Epithelial cell of esophagus (primary cell): ENCODE measurements at places on chromosomes 6 and 20.

GRCh38 chr6:124123617-124124209, 320.0 kb downstream of the NKAIN2 start:
- no peak for DNase-seq

DNA sequence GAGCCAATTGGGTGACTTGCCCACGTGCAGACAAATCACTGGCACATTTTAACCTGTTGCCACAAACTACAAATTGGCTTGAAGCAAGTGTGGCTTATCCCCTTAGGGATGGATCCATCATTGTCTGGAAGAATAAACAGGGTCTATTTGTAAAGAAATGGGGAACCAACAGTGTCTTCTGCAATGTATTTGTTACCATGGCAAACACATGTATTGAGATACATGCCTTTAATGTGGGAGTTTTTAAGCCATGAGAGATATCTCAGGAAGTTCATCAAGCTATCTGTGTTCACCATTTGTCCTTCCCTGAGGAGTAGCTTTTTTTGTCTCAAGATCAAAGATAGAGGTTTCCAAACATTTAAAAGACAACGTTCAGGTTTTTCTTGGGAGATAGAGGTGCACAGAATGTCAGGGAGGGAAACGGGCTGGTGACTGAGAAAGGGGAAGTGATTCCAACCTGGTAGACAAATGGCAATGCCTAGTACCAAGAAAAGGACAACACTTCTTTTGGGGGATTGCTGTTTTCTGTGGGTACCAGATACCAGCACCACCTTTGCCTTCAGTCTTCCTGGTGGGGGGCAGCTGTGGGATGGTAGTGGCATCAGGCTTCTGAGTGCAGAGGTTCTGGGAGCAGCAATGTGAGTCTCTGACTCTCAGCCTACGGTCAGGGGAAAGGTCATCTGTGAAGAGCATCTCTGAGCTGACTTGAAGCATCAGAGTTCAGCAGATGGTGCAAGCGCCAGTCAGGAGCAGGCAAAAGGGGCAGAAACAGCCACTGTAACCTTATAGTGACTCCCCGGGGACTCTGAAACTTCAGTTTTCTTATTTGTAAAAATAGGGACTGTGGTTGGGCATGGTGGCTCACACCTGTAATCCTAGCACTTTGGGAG, 20.1 kb upstream of the BCAS1 start:
- no peak for DNase-seq

GRCh38 chr20:19205981-19206396, 6.5 kb upstream of the SLC24A3 start:
- DNase-seq, result peak; percentile 64

DNA sequence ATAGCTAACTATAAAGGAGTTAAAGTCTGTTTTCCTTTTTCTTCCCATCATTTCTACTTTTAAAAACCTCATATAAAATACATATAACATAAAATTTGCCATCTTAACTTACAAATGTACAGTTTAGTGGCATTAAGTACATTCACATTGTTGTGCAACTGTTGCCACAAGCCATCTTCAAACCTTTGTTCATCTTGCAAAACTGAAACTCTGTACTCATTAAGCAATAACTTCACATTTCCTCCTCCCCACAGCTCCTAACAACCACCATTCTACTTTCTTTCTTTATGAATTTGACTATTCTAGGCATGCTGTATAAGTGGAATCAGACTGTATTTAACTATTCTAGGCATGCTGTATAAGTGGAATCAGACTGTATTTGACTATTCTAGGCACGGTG, 4.5 kb downstream of the CCDC170 start:
- DNase-seq, result peak; percentile 65

DNA sequence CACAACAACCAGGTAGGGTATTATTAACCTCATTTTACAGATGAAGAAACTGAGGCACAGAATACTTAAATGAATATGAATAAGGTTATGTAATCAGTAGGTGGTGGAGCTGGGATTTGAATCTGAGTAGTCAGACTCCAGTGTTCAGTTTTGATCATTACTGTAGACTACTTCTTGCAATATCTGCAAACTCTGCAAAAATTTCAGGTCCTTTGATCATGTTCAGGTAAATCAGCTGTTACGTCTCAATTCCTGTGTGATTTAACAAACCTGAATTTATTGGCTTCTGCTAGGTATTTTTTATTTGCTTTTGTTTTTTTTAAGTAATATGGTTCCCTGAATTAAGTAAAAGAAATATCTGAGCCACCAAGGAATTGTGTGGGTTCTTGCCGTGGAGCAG, 70.7 kb upstream of the NOTCH4 start:
- no peak for DNase-seq

- DNase-seq, result no peak
These were observed 139.6 kb upstream of the NOX3 start for GRCh38 chr6:155595284-155595683.

- peak; percentile 86 for DNase-seq
These were observed 76.0 kb downstream of the ADTRP start for GRCh38 chr6:11702500-11703130.

- DNase-seq, result peak; percentile 52
These were observed 13.5 kb upstream of the RAB5IF start for GRCh38 chr20:36591854-36592641.

DNA sequence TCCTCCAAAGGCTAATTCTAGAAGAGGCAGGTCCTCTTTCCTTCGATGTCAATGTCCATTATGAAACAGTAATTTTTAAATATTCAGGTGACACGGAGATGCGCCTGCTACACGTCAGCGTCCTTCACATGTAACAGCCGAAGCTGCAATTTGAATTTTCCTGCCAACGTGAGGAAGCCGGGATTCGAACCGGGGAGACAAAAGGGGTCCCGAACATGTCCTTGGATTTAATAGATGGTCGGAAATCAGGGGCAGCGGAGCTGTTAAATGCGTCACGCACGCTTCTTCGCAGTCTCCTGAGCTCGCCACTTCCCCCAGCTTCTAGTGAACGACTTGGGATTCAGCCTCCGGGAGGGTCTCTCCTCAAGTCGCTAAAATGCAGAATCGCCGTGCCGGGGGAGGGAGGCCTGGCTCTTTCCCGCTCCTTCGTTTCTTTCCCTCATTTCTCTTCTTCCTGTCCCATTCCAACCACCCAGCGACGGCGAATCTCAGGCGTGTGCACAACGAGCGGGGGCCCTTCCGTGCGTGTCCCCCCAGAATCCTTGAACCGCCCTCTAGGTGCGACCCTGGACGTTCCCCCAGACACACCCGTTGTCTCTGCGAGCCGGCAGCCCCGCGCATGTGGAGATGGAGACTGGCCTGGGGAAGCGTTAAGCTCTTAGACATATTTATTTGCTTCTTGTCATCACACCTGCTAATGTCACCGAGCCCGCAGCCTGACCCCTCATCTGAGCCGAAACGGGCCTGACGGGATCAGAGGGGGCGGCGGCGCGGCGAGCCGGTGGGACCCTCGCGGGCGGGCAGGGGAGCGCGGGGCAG, 1.3 kb upstream of the FOXC1 start:
- DNase-seq, result no peak

GRCh38 chr6:36276581-36277536, 7.0 kb downstream of the PNPLA1 start:
- peak; percentile 83 for DNase-seq

GRCh38 chr6:154249499-154250298, 106.9 kb downstream of the IPCEF1 start:
- DNase-seq, result no peak

DNA sequence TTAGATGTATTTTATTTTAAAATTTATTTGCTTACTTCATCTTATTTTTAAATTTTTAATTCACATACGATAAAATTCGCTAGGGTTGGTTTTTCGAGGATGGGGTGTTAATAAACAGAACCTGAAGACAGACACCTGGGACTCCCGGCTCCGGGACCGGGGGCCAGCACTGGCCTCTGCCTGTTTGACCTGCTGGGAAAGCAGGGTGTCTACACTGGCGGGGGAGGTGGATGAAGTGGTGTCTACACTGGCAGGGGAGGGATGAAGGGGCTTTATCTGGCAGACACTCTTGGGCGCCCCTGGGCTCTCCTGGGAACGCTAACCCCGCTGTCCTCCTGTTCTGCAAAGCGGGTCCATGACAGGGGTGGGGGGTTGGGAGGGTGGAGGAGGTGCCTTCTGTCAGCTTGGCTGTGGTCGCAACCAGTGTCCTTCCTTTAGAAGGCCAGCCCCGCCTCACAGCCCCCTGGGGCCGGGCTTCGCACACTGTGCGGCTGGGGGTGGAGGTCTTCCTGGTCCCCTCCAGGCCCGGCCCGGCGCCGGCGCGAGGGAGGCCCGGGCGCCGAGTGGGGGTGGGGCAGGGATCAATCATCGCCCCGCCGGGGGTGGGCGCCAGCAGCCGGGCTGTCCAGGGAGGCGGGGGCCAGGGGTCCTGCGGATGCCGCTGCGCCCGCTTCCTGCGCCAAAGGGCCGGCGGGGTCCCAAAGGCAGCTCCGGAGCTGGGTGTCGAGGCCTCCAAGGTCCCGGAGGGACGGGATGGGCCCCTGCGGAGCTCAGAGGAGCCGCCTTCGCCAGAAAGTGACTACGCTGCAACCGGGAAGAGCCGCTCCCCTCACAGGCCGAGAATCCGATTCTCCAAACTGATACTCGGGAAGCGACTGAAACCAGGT, 1.8 kb downstream of the GATA5 start:
- no peak for DNase-seq

DNA sequence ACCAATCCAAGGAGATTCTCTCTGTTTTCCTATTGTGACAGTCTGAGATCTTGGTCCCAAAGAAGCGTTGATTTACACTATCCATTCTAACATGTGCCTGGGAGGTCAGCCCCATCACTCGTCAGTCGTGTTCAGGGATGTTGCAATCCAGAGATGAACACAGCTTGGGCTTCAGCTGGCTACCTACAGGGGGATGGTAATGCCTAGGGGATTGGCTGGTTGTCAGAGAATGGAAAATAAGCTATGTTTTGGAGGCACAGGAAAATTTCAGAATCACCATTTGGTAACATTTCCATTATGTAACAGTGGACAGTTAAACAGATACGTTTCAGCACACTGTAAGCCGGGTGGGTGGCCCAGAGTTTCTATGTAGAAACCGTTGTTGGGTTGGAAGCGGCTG, 147.1 kb upstream of the RALGAPA2 start:
- no peak for DNase-seq

DNA sequence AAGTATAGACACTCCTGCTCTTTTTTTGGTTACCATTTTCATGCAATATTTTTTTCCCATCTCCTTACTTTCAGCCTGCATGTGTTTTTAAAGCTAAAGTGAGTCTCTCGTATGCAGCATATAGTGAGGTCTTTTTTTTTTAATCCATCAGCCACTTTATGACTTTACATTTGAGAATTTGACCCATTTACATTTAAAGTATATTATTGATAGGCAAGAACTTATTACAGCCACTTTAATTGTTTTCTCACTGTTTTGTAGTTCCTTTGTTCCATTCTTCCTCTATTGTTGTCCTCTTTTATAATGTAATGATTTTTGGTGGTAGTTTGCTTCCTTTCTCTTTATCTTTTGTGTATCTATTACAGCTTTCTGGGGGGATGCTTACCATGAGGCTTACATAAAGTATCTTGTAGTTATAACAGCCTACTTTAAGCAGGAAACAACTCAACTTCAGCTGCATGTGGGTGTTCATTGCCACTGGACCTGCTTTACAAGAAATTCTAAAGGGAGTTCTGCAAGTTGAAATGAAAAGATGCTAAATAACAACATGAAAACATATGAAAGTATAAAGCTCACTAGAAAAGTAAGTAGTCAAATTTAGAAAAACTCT, 71.8 kb downstream of the TNFAIP3 start:
- no peak for DNase-seq

GRCh38 chr6:1321738-1322137, 9.8 kb downstream of the FOXQ1 start:
- DNase-seq, result peak; percentile 33

DNA sequence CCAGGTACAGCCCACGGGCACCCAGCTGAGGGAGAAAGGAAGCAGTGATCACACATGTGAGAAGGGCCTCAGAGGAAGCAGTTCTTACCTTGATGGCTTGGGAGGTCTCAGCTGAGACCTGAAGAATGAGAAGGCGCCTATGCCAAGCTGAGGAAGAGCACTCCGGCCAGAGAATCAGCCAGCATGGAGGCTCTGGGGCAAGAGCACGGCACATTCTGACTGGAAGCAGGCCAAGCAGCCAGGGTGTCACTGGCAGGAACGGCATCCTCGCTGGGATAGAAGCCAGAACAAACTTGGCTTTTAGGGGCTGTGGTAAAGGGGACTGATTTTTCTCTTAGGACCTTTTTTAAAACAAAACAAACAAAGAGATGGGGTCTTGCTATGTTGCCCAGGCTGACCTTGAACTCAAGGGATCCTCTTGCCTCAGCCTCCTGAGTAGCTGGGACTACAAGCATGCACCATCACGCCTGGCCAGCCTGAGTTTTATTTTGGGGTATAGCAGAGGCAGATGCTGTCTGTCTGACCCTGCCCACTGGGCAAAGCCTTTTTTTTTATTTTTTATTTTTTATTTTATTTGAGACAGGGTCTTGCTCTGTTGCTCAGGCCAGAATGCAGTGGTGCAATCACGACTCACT, 17.6 kb downstream of the GHRH start:
- no peak for DNase-seq

- no peak for DNase-seq
These were observed 63.3 kb downstream of the NPEPL1 start for GRCh38 chr20:58755766-58756449.

DNA sequence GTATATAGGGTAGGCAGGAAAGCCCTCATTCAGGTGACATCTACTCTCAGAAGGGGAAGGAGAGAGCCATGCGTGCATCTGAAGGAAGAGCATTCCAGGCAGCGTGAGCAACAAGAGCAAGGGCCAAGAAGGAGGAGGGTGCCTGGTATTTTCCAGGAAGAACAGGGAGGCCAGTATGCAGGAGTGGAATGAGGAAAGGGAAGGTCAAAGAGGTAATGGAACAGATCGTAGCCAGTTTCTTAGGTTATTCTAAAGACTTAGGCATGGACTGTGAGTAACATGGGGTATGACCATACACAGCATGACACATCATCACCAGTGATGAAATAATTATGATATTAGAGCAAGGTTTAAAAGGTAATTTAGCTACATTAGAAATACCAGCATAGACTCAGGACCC, 24.1 kb downstream of the ALDH8A1 start:
- peak; percentile 95 for DNase-seq

- DNase-seq, result no peak
These were observed 231.3 kb downstream of the ERMARD start for GRCh38 chr6:169982461-169983386.

GRCh38 chr6:70980727-70981126, 23.9 kb upstream of the B3GAT2 start:
- no peak for DNase-seq

DNA sequence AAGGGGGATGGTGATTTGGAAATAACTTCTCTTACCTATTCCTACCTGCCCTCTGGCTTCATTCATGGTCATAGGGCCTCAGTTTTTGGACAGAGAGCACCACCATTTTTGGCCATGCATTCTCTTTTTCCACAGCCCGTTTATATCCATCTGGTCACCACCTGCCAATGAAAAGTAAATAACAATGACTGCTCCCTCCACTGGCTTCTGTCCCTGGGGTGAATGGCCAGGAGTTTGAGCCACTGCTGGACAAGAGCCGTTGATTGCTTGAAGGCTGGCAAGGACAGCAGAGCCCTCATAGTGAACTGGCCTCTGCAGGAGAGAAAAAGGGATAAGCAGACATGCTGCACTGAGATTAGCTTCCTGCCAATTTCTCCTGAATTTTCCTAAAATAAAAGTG, 261.8 kb downstream of the ADGB start:
- no peak for DNase-seq

- no peak for DNase-seq
These were observed 35.1 kb downstream of the SGK1 start for GRCh38 chr6:134282816-134283215.
